Temporal lobe (tissue), 4 donors: ENCODE measurements at places on chromosomes 2 and 18. TPM values are rescaled to one million over a fixed set of nuclear protein-coding genes. Genes with fewer than 3 reads are reported as not detected.

The GALNT14 gene
- total RNA-seq: 10.1 TPM

The TRABD2A gene
- under 0.01 TPM for total RNA-seq

The SLC9A4 gene
- 0.25 TPM for total RNA-seq

The PDE1A gene
- total RNA-seq: 41.8 TPM

The IL36A gene
- not detected for total RNA-seq

The ANO7 gene
- total RNA-seq: 0.25 TPM

The SPATA3 gene
- total RNA-seq: not detected
